ENCODE measurements at places on chromosomes 2 and 18. TPM values are rescaled to one million over a fixed set of nuclear protein-coding genes. Genes with fewer than 3 reads are reported as not detected.

ABCG8 gene
- total RNA-seq = not detected

TUBA4B gene
- not detected for total RNA-seq

CYP26B1 gene
- total RNA-seq = under 0.01 TPM

NCKAP5 gene
- under 0.01 TPM for total RNA-seq

MROH2A gene
- not detected for total RNA-seq

CDH2 gene
- total RNA-seq = not detected

PLGLB2 gene
- 0.52 TPM for total RNA-seq

PDCD1 gene
- total RNA-seq = 2.0 TPM
